ENCODE measurements at places on chromosomes 11 and 22.

DNA sequence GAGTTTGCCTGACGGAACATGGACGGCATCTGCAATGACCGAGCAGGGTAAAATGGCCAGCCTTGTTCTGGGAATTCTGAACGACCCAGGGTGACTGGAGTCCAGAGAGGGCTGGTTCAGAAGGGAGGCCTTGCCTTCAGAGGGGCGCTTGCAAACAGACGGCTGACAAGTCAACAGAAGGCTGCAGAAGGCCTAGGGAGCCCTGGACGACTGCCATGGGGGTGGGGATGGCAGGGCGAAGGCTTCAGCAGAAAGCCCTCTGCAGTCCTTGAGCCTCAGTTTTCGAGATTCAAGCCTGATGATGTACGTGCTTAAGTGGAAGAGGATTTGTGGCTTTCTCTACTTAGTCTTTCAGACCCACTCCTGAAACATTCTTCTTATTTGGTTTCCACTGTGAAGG lies 117.1 kb upstream of the TBCEL start:
- DNase-seq = no peak

DNA sequence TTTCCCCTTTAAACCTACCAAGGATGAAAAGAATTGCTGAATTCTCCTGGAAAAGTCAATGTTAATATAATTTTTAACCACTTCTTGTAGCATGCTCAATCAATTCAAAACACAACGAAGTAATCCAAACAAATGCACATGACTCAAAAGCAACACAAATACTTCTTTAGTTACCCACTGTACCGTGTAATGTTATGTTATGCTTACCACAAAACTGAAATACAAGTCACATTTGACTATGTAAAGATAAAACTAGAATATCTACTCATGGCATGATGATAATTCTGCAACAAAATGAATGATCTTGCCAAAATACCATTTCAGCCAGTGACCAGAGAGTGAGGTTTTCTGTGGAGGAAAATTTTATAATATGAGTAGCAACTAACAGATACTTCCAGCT lies 587.0 kb downstream of the DLG2 start:
- DNase-seq = no peak

DNA sequence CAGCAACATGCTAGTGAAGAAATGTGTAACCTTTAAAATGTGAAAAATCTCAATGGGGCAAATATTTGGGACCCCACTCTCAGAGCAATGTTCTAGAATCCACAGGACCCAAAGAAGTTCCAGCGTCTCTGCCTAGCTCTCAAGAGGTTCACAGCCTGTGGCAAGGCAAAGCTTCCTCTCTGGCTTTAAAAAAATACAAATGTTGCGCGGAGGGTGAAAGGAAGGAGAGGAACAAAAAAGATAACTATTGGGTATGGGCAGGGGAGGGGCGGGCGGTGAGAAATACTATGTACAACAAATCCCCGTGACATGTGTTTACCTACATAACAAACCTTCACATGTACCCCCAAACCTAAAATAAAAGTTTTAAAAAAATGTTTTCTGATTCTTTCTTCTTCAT lies 53.6 kb downstream of the PITPNB start:
- DNase-seq = no peak

GRCh38 chr11:80846442-80846841 lies 1405.6 kb upstream of the TENM4 start:
- no peak for DNase-seq

- no peak for DNase-seq
Observed at GRCh38 chr22:18987765-18988164, 51.7 kb upstream of the PRODH start.

- DNase-seq = no peak
Observed at GRCh38 chr22:44186121-44186510, 5.4 kb downstream of the PARVG start.

DNA sequence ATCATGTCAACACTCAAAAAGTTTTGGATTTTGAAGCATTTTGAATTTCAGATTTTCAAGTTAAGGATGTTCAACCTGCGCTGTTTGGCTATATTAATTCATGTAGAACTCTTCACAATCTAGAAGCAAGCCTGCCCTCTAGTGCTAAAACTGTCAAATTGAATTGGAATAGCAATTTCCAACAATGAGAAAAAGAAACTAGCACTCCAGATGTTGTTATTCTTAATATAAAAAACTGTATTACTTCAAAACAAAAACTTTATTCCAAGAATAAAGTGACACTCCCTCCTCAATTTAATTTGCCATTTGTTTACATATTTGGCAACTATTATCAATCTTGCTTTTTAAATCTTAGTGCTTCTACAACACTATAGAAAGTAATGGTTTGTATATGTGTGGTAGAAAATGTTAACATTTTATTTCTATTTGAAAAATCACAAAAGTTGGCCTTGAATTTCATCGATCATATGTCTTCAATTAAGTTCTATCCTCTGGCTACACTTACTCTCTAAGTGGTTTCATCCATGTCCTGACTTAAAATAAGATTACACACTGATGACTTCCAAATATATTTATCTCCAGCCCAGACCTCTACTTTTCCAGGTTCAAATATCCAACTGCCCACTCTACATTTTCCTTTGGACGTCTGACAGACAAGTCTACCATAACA lies 36.6 kb downstream of the DCUN1D5 start:
- no peak for DNase-seq

DNA sequence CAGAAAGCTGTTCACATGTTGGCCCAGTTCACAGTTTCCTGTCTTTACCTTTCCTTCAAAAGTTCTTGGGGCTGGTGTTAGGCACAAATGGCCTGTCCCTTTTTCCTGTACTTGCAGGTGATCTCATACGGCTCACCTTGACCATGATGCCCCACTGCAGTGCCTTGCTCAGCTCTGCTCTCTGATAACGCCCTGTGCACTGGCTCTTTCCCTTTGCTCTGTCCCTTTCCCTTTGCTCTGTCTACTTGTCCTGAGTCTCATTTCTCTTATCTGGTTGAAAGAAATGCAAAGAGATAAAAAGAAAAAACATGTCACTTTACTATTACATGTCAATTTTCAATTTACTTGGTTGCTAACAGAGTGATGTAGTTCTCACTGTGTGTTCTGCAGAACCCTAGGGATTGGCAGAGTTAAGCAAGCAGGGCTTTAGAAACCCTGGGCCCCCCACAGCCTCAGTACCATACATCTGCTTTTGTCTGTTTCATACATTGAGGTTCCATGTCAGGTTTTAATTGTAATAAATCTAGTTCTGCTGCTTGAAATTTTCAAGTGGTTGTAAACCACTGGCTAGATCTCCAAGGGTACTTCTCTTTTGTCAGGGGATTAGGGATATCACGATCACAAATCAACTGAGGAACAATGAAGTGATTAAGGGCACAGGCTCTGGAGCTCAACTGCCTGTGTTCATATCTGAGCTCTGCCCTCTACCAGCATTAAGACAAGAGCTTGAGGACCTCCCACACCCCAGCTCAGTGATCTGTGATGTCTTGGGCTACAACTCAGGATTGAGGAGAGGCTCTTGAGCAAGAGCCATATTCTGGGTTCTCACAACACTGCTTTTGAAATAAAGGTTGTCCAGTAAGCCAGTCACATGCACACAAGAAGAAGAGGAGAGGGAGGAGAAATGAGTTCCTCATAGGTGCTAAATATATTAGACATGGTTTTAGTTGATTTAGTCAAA lies 16.3 kb upstream of the SORL1 start:
- no peak for DNase-seq

DNA sequence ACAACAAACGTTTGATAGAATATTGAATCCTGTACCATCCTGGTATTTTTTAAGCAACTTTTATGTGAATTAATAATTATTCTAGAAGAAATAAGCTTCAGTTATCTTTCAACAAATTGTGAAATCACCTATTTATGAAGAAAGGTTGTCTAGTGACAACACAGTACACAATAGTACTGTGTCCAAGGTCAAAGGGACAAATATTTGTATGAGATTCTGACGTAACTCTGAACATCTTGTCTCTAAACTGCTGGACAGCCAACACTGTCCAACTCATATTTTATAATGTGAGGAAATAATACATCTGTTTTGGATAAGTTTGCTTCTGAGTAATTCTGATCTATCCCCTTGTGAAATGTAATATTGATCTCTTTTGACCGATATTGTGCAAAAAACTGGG lies 18.9 kb downstream of the CASP5 start:
- no peak for DNase-seq

- DNase-seq = no peak
Observed at GRCh38 chr11:124174001-124174583, 9.1 kb upstream of the OR10D3 start.

- no peak for DNase-seq
Observed at GRCh38 chr11:128723531-128723930, 29.7 kb downstream of the FLI1 start.
